ENCODE measurements at places on chromosomes 5 and 9. TPM values are rescaled to one million over a fixed set of nuclear protein-coding genes. Genes with fewer than 3 reads are reported as not detected.

The C1QTNF2 gene
- total RNA-seq = not detected

The FAXDC2 gene
- 0.44 TPM for total RNA-seq

The RALGDS gene
- total RNA-seq = 152 TPM

The PTGS1 gene
- total RNA-seq = 0.53 TPM

The ERAP2 gene
- total RNA-seq = 84.4 TPM

The OR13J1 gene
- not detected for total RNA-seq

The GABRA6 gene
- not detected for total RNA-seq

The SPINK4 gene
- total RNA-seq = not detected

The IL7R gene
- 961 TPM for total RNA-seq

The TEX53 gene
- not detected for total RNA-seq

The MAPKAP1 gene
- total RNA-seq = 55.6 TPM

The TAS2R1 gene
- total RNA-seq = not detected

The PCA3 gene
- total RNA-seq = not detected

DNA sequence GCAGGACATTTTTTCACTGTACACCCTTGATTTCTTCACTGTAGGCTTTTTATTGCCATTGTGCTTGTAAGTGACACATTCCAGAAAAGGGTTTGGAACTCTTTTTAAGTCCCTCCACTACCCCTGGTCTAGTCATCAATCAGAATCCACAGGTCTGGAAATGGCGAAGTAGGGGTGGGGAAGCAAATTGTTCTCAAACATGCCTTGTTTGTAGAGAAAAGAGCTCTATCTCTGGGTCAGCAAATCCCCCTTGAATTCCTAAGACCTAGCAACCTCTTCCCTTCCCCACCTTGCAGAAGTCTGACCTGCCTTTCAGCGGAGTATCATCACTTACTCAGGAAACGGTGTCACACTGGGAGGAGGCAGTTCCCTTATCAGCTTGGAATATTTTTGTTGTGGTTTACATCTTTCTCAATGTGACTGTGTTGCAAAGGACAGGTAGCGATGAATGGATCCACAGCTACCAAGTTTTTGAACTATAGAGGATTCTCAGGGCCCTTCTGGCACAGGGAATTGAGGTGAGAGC lies 3.2 kb downstream of the SH3RF2 start:
- no peak for DNase-seq

- DNase-seq = no peak
These were observed 87.1 kb downstream of the ADRB2 start for GRCh38 chr5:148913493-148913892.

GRCh38 chr5:36664766-36665165 lies 58.4 kb downstream of the SLC1A3 start:
- DNase-seq = no peak

GRCh38 chr9:106025453-106025852 lies 331.1 kb downstream of the TMEM38B start:
- DNase-seq = no peak

DNA sequence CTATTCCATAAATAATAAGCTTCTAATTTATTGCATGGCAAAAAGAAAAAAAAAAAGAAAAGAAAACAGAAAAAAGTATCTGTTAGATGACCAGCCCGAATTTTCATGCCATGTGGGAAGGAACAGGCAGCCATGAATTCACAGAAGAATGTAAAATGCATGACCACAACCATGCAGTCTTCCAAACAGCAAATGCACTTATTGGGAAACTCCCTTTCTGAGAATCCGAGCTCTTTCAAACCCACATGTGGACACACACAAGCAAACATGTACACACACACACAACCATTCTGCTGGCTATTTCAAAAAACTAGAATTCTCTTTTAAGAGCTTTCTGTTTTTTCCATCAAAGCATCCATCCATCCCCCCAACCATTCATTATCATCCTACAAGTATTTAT lies 236.1 kb downstream of the DNAH5 start:
- no peak for DNase-seq

DNA sequence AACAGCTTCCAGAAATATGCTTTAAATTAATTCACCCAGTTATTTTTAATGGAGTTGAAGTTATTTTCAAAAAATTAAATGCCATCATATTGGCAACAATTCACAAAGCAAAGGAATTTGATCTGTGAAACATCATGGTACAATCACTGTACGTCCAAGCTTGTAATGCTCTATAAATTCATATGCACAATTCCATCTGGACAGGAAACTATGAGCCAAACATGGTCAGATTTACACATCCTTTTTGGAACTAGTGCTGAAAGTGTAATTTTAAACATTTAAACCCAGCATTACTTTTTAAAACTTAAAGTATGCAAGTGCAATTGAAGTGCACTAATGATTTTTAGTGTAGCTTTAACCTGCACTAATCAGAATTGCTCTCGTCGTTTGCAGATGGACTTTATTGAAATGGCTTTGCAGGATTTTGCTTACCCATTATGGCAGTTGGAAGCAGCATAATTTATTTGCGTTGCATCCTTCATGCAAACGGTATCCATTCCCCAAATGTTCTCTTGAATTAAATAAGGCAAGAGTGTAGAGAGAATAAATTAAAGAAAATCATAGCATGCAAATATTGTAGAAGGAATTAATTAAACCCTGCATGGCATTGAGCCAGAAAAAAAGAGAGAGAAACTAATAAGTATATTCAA lies 21.0 kb upstream of the OR13F1 start:
- DNase-seq = no peak

DNA sequence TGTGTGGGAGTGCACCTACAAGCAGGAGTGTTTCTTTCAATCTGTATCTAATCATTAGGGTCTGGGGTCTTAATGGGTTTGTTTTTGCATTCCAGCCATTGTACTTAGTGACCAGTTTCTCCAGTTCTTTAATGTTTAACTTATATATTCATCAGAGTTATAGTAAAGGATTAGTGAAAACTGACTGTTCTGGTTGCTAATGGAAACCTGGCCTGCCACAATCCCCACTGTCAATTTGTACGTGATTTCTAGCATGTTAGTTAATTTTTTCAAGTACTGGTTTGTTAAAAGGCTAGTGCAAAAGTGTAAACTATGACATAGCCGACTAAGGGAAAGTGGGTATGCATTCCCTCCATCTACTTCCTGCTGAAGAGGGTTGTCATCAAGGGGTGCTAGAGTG lies 276.1 kb downstream of the HTR1A start:
- no peak for DNase-seq

- DNase-seq = no peak
These were observed 141.1 kb upstream of the C9orf72 start for GRCh38 chr9:27714388-27714787.

DNA sequence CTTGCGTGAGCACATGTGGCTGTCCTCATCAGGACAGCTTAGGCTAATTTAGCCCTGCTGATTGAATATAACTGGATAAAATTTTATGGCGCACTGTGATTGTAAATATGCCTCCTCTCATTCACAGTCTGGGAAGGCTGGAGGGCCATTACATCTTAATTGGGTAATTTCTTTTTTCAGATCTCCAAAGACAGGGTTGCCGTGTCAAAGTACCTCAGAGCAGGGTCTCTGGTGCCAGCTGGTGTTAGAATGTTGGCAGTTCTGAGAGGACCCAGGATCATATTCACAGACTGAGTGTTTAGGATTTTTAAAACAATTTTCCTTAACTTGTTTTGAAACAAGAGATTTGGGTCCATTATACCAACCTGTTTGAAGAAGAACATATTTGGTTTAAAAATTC lies 455.7 kb upstream of the TLE4 start:
- DNase-seq = no peak

DNA sequence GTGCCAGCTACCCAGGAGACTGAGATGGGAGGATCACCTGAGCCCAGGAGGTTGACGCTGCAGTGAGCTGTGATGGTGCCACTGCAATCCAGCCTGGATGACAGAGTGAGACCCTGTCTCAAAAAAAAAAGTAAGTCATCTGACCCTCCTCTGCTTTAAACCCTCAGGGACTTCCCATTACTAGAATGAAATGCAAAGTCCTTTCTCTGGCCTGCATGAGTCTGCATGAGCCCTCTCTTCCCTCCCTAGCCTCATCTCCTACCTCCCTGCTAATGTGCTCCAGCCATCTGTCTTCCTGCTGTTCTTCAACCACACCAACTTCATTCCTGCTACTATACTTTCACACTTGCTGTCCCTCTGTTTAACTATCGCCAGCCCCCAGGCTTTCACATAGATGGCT lies 15.3 kb downstream of the IL5 start:
- DNase-seq = no peak

DNA sequence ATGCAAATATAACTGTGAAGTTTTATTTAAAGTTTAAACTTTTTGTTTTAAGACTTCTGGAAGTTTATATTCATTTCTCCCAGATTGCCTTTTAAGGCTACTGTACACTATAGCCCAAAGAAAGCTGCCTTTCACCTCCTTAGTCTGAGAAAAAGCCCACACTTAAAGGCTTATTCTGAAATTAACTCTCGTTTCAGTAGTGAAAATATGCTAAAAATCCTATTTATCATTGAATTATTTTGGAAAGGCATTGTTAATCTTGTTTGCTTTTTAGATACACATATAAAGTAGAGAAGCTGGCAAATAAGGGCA lies 3.3 kb upstream of the PURA start:
- no peak for DNase-seq

- DNase-seq = no peak
These were observed 94.7 kb upstream of the RAD23B start for GRCh38 chr9:107188376-107188775.

GRCh38 chr5:179860301-179860700 lies 1.7 kb upstream of the MRNIP start:
- DNase-seq = no peak

GRCh38 chr9:137731216-137731946 lies 112.6 kb downstream of the EHMT1 start:
- no peak for DNase-seq

DNA sequence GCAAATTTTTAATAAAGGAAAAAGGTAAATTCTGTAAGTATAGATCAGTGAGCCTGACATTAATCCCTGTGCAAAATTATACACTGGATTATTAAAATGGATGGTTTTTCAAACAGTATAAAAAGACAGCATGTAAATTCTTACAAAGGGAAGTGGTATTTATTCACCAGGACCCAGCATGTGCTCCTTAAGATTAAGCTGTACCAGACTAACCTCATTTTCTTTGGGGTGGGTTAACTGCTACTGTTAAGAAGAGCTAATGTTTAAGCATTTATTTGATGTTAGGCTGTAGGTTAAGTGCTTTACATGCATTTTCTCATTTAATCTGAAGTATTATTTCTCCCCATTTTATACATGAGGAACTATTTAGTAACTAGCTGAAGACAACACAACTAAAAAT lies 60.3 kb upstream of the RFX3 start:
- DNase-seq = no peak

DNA sequence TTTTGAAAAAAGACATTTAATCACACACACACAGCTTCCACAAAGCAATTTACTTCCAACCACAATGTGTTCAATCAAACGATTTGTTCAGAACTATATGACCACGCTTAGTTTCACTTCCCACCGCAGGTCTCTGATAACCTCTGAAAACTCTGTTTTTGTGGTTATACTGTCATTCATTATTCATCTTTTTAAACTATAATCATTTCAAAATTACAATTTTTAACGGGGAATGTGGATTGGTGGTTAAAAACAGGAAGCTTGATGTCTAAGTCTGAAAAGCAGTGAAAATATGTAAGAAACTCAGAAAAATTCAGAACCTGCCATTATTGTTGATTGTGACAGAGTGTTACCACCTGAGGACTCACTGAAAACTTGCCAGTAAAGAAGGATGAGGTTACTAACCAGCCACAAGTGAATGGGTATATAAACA lies 12.7 kb upstream of the TMEM174 start:
- peak; percentile 30 for DNase-seq

DNA sequence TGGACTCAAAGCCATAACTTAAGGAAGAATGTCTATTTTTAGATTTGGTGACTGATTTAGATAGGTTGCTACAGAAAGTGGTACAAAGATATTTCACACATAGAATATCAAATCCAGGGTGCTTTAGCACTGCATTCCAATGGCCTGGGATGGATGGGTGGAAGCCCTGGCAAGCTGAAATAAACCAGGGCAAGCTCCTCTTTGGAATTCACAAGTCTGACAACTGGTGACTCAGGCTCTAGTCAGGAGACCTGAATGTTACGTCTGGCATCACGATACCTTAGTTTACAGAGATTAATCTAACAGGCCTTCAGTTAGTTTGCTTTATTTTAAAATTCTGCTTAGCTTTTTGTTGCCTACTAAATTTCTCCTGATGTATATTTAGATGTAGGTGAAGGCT lies 144.0 kb downstream of the TMC1 start:
- no peak for DNase-seq

- DNase-seq = no peak
These were observed 16.3 kb downstream of the TNFSF8 start for GRCh38 chr9:114914139-114914538.

DNA sequence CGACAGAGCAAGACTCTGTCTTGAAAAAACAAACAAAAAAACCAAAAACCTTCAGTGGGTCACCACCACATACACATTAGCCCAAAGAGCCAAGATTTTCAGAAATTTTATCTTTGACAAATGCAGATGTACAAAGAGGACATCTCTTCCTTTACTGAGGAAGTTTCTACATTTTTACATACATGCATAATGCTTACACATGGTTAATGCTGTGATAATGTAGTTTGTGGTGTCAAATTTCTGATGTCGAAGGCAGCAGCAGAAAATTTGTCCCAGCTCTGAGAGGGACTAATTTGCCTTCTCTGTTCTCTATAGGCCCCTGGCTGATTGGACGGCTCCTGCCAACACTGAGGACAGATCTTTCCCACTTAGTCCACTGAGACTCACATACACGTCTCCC lies 24.6 kb upstream of the C9orf40 start:
- DNase-seq = no peak

DNA sequence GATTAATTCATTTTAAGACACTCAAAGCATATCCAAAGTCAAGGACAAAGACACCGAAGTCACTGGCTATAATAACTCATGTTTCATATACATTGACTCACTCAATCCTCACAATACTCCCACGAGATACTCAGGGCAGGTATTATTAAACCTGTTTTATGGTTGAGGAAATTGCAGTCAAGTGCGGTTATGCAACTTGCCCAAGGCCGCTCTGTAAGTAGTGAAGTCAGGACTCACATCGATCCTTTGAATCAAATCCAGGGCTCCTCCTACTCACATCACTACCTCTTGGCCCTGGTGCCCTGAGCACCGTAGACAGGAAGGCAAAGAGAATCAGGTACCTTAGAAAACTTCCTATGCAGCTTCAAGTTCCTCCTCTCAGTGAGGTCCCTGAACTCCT lies 87.8 kb upstream of the APC start:
- DNase-seq = no peak

- no peak for DNase-seq
These were observed 396.2 kb downstream of the KCTD16 start for GRCh38 chr5:144566747-144567420.
